Osteocyte (in vitro differentiated cells): ENCODE measurements at places on chromosomes 11 and 22. TPM values are rescaled to one million over a fixed set of nuclear protein-coding genes. Genes with fewer than 3 reads are reported as not detected.

Gene MARK2
- 31.8 and 33.4 TPM in 2 replicates for total RNA-seq

Gene TMPRSS13
- total RNA-seq = not detected in 2 replicates

Gene TMEM191C
- 1.2 and 2.1 TPM in 2 replicates for total RNA-seq

Gene ELFN2
- total RNA-seq = 0.97 and 0.99 TPM in 2 replicates

Gene MIAT
- total RNA-seq = 1.9 and 3.3 TPM in 2 replicates

Gene CRYBB3
- not detected in 2 replicates for total RNA-seq

Gene ENTHD1
- not detected in 2 replicates for total RNA-seq

Gene OR5M11
- total RNA-seq = not detected in 2 replicates

DNA sequence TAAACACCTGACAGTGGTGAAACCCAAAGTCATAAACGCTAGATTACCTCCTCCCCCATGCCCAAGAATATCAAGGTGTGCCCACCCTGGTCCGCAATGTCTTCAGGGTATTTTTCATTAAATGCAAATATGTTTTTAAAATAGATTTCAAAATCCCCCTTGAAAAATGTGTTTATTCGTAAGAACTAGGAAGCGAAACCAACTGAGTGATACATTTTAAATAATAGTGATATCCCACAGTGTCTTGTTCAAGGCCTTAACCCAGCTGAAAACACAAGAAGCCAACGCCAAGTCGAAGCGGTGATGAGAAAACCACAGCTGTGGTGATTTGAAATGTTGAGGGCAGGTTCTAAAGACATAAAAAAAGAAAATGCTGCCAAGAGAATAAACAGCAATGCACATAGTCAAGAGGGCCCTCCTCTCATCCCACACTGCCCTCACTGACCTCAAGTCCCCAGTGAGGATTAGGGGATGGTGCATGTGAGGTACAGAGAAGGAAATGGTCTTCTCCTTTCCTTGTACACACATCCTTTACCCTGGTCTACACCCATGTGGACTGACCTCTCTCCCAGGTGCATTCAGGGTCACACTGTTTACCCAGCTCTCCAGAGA, 25.5 kb downstream of the KCNJ1 start:
- H3K4me3 ChIP-seq = no peak overlapping the region
- H3K27ac ChIP-seq = no peak overlapping the region
- H3K4me1 ChIP-seq = no peaks in the 10 kb centered on the region
- H3K27me3 ChIP-seq = no peaks in the 10 kb centered on the region

DNA sequence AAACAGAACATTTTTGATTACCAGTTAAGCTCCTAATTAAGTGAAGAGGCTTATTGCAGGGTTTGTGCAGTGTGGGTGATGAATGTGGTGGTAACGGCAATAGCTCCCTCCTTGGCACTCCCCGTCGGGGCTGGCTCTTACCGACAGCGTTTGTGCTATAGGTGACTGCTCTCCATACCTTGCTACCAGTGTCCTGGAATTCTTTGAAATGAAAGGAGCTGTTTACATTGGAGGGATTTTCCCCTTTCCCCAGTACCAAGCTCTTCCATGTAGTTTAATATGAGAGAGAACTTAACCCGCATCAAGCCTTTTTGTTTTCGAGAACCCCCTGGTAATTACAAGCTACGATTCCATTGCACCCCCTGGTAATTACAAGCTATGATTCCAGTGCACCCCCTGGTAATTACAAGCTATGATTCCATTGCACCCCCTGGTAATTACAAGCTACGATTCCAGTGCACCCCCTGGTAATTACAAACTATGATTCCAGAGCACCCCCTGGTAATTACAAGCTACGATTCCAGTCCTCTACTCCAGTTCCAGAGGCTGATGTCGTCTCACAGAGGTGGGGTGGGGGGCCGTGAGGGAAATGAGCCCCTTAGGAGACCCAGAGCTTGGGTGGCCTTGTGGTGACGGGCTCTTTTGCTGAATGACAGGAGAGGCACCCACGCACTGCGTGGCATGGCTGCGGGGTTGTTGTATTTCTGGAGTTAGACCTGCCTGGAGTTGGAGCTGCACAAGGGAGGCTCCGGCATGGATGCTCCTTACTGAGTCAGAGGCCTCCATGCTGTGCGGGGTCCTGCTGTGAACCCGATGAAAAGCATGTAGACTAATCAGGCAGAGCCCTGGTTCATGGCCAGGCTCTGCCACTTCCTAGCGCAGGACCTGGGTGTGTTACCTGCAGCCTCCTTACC, 205.3 kb downstream of the TBC1D22A start:
- H3K27me3 ChIP-seq = no peaks in the 10 kb centered on the region
- H3K4me3 ChIP-seq = no peak overlapping the region
- peak; percentile 77 for DNase-seq

GRCh38 chr11:115409691-115410220, 94.5 kb downstream of the CADM1 start:
- no peak for DNase-seq
- H3K36me3 ChIP-seq = no peaks in the 10 kb centered on the region
- peaks cover 37% of the 10 kb centered on the region for H3K4me1 ChIP-seq
- no peak overlapping the region for H3K4me3 ChIP-seq

GRCh38 chr22:21651521-21652009, 9.5 kb downstream of the SDF2L1 start:
- H3K36me3 ChIP-seq = no peaks in the 10 kb centered on the region
- peak overlapping the region; percentile 79 for H3K27ac ChIP-seq
- DNase-seq = no peak
- H3K27me3 ChIP-seq = no peaks in the 10 kb centered on the region
- peaks cover 15% of the 10 kb centered on the region for H3K4me1 ChIP-seq
- peak overlapping the region; percentile 90 for H3K4me3 ChIP-seq

DNA sequence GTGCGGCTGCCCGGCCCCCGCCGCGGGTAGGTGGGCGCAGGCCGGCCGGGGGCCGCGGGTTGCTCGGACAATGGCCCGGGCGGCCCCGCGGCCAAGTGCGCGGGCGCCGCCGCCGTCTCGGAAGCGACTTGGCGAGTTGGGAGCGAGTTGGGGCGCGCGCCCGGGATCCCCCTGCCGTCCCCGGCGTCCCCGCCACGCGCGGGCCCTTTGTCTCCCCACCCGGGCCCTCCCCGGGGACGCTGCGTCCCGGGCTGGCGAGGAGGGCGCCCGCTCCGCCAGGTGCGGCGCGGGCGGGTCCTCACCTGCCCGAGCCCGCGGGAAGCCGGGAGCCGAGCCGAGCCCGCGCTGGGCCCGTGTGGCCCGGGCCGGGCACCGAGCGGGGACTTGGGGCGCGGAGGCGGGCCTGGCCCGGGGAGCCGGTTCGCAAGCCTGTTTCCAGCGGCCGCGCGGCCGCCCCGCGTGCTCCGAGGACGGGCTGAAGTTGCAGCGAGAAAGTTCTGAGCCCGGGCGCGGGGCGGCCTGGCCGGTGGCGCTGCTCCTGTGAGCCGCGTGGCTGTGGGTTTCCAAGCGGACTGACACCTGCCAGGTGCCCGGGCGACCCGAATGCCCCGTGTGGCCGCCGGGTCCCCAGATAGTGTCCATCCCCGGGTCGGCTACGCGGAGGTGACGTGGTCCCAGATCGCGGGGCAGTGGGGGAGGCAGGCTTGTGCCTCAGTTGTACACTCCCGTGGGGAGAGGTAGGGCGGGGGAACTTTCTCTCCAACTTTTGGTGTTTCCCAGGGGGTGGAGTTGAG, 586 bp downstream of the LRP5 start:
- no peaks in the 10 kb centered on the region for H3K36me3 ChIP-seq
- peaks cover 58% of the 10 kb centered on the region for H3K4me1 ChIP-seq
- DNase-seq = no peak

- no peak overlapping the region for H3K27ac ChIP-seq
- peaks cover 7% of the 10 kb centered on the region for H3K4me1 ChIP-seq
- no peaks in the 10 kb centered on the region for H3K27me3 ChIP-seq
- DNase-seq = no peak
Observed at GRCh38 chr11:132874638-132875037, 657.7 kb downstream of the OPCML start.

DNA sequence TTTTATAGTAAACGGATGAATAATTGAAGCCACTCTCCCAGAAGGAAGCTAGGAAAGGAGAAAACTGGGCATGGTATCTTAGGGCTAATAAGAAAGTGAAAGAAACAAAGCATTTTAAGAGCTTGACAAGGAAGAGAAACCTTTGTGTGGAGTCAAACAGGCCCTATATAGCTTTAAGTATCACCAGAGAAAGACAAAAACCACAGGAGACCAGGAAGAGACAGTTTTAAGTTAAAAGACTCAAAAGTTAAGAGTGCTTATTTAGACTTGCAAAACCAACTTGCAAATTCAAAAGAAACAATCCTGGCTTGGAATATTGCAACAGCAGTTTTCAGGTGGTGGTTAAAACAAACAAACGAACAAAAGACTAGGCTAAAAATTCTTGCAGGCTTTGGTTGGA, 3.4 kb downstream of the PAK1 start:
- peaks cover 71% of the 10 kb centered on the region for H3K27me3 ChIP-seq
- H3K4me3 ChIP-seq = no peak overlapping the region
- peaks cover 9% of the 10 kb centered on the region for H3K4me1 ChIP-seq
- no peak for DNase-seq
- no peak overlapping the region for H3K27ac ChIP-seq
- H3K36me3 ChIP-seq = no peaks in the 10 kb centered on the region

- no peak overlapping the region for H3K27ac ChIP-seq
- peaks cover 18% of the 10 kb centered on the region for H3K4me1 ChIP-seq
- H3K36me3 ChIP-seq = no peaks in the 10 kb centered on the region
- no peaks in the 10 kb centered on the region for H3K27me3 ChIP-seq
Observed at GRCh38 chr11:33936725-33937604, 45.1 kb upstream of the LMO2 start.

- no peaks in the 10 kb centered on the region for H3K27me3 ChIP-seq
- H3K4me3 ChIP-seq = no peak overlapping the region
- DNase-seq = no peak
- H3K27ac ChIP-seq = no peak overlapping the region
- H3K36me3 ChIP-seq = peaks cover 3% of the 10 kb centered on the region
- peaks cover 6% of the 10 kb centered on the region for H3K4me1 ChIP-seq
Observed at GRCh38 chr22:32828150-32828549, 26.6 kb downstream of the TIMP3 start.

DNA sequence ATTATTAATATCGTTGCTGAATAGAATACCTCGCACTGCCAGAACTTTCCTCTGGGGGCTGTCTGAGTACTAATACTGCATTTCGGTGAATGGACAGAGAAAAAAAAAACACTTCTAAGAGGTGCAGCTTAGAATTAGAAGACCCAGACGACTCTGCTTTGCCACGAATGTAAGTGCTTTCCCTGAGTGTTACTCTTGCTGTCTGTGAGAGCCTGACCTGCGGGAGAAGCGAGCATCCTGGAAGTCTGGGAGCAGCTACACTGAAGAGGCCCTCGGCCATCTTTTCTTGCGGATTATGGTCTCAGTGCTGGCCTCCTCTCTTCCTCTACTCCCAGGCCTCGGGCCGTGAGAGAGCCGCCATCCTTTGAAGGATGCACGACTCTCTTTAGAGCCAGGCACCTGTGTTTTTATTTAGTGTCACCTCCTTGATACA, 94.9 kb downstream of the SCN3B start:
- H3K4me3 ChIP-seq = peak overlapping the region; percentile 63
- no peak overlapping the region for H3K27ac ChIP-seq
- H3K4me1 ChIP-seq = peaks cover 4% of the 10 kb centered on the region
- H3K27me3 ChIP-seq = peaks cover 19% of the 10 kb centered on the region
- no peak for DNase-seq

DNA sequence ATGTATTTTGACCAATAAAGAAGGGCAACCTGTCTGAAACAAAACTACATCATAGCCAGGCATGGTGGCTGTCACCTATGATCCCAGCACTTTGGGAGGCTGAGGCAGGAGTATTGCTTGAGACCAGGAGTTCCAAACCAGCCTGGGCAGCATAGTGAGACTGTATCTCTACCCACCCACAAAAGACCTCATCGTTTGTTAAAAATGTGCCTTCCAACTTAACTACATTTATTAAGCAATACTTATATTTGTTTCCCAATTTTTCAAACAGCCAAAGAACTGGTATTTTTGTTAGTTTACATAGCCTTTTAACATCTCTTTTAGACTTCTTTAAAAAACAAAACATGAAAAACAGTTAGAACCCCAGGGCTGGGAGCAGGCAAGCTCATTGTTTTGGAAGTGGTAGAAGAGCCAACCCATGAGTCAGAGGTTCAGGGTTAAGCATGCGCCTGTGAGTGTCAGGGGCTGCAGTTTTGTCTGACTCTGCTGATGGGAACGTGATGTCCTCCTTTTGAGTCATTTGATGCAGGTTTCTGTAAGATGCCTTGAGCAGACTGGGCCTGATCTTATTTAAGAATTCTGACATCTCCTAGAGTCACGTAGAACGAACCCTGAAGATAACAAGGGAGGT, 53.9 kb upstream of the CRTAM start:
- H3K27ac ChIP-seq = peak overlapping the region; percentile 83
- no peaks in the 10 kb centered on the region for H3K27me3 ChIP-seq
- DNase-seq = no peak
- peak overlapping the region; percentile 2 for H3K4me3 ChIP-seq
- H3K36me3 ChIP-seq = peaks cover 10% of the 10 kb centered on the region

DNA sequence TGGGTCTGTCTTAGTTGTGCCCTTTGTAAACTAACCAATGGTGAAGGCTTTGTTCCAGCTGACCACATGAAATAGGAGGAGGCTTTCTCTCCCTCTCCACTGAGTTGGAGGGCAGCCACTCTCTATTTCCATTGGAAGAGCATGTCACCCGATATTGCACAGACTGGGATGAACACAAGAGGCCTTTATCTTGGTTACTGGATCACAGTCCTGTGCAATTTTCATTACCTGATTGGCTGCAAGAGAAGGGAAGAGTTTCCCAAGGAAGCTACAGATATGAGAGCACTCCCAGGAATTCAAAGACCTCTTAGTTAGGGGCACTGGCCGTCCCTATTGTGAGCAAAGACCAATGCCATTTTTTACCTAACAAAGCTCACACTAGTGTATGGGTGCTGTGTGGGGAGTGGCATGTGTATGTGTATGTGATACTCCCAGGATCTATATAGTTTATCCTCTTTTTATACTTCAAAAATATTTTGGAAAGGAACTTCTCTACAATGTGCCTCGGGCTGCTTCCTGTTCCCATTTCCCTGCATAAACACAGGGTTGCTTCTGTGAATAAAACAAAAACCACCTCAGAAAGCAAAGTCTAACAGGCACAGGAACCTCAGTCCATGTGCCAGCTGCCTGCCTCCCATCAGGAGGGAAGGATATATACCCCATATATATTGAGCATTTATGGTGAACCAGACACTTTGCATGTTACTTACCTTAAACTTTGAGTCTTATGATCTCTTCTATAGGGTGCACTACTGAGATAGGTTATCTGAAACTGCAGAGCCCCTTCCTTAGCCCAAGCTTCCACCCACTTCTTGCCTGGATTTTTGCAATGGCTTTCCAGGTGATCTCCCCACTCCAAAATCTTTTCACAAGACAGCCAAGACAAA, 126.5 kb downstream of the RASSF10 start:
- H3K36me3 ChIP-seq = no peaks in the 10 kb centered on the region
- no peak overlapping the region for H3K4me3 ChIP-seq
- no peak overlapping the region for H3K27ac ChIP-seq
- H3K27me3 ChIP-seq = peaks cover 33% of the 10 kb centered on the region

GRCh38 chr22:24153353-24153752, 27.9 kb upstream of the SUSD2 start:
- DNase-seq = no peak
- H3K4me3 ChIP-seq = no peak overlapping the region
- peaks cover 1% of the 10 kb centered on the region for H3K36me3 ChIP-seq
- H3K27me3 ChIP-seq = no peaks in the 10 kb centered on the region
- no peak overlapping the region for H3K27ac ChIP-seq
- H3K4me1 ChIP-seq = peaks cover 40% of the 10 kb centered on the region
